ENCODE measurements at places on chromosomes 1 and 21. TPM values are rescaled to one million over a fixed set of nuclear protein-coding genes. Genes with fewer than 3 reads are reported as not detected.
A peak's percentile ranks its signal among the peaks of the same experiment; 100 is the strongest.

The TNFRSF1B gene
- total RNA-seq: 10.7 TPM

The GPR161 gene
- total RNA-seq: 10.1 TPM

The ANGPTL3 gene
- total RNA-seq: not detected

The CD164L2 gene
- 0.21 TPM for total RNA-seq

The INSRR gene
- 0.21 TPM for total RNA-seq

The ATP1A1 gene
- 177 TPM for total RNA-seq

The OVAAL gene
- total RNA-seq: not detected

The NBPF10 gene
- total RNA-seq: 2.9 TPM

GRCh38 chr1:43031316-43032203 is 72.9 kb upstream of the SLC2A1 start:
- DNase-seq: no peak

GRCh38 chr1:173426057-173426456 is 51.1 kb upstream of the PRDX6 start:
- no peak for DNase-seq

DNA sequence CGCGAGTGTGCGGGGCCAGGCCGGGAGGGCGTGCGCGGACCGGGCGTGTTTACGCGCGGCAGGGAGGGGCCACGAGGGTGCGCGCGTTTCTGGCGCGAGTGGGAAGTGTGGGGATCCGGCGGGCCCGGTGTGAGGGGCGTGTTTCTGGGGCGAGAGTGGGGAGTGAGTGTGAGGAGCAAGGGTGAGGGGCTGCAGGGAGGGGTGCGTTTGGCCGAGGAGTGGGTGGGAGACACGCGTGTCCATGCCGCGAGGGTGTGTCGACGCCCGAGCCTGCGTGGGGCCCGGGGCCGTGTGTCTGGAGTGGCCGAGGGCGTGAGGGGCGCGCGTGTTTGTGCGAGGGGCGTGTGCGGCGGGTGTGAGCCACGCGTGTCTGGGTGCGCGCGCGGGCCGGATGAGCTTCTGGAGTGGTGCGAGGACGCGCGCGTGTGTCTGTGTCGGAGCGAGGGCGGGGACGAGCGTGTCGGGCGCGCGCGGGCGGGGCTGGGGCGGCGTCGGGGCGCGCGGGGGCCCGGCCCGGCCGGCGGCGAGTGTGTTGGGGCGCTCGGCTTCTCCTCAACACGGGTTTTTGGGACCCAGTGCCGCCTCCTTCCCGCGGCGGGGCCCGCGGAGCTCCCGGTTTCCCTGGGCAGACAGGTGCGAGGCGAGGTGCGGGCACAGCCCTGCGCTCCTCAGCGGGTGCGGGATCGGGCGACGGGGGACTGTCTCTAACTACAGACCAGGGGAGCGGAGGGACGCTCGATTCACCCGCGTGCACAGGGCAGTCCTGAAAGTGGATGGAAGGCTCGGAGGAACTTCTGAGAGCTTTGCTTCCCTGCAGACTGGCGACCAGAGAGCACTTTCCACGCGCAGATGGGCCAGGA is 65.8 kb upstream of the VAMP3 start:
- no peak for DNase-seq

DNA sequence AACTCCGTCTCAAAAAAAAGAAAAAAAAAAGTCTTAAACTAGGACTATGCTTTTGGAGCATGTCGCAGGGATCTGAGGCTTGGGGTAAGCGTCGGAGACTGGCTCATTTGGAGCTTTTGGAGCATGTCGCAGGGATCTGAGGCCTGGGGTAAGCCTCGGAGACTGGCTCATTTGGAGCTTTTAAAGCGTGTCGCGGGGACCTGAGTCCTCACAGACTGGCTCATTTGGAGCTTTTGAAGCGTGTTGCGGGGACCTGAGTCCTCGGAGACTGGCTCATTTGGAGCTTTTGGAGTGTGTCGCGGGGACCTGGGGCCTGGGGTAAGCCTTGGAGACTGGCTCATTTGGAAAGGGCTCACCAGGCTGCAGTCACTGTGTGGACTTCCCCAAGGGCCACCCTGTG is 13.6 kb upstream of the TSPEAR start:
- DNase-seq: no peak

- no peak for DNase-seq
These were observed 771.1 kb downstream of the BRINP3 start for GRCh38 chr1:189706594-189706993.

GRCh38 chr1:85356130-85356529 is 79.7 kb upstream of the BCL10 start:
- no peak for DNase-seq

DNA sequence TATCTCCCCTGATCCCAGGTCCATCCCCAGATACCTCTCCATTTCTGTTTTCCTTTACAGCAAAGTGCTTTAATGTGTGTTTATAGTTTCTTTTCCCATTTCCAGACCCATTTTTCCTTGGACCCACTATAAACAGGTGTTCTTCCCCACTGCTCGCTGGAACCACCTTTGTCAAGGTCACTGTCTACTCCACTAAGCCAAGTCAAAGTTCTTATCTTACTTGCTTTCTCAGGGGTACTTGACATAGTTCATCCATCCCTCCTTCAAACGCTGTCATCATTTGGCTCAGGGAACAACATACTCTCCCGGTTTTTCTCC is 8.3 kb downstream of the SLAMF1 start:
- no peak for DNase-seq

GRCh38 chr21:45859041-45859761 is 122.4 kb upstream of the COL6A1 start:
- DNase-seq: no peak

- DNase-seq: no peak
These were observed 3.7 kb upstream of the TEKT2 start for GRCh38 chr1:36080236-36080635.

GRCh38 chr21:44333509-44334328 is 5.5 kb downstream of the CFAP410 start:
- DNase-seq: peak; percentile 39

GRCh38 chr1:82225421-82226185 is 424.9 kb downstream of the ADGRL2 start:
- DNase-seq: no peak

- DNase-seq: peak; percentile 11
These were observed 66.8 kb upstream of the RGS7 start for GRCh38 chr1:241423541-241424479.

GRCh38 chr1:220300442-220301121 is 28.3 kb upstream of the RAB3GAP2 start:
- peak; percentile 86 for DNase-seq

DNA sequence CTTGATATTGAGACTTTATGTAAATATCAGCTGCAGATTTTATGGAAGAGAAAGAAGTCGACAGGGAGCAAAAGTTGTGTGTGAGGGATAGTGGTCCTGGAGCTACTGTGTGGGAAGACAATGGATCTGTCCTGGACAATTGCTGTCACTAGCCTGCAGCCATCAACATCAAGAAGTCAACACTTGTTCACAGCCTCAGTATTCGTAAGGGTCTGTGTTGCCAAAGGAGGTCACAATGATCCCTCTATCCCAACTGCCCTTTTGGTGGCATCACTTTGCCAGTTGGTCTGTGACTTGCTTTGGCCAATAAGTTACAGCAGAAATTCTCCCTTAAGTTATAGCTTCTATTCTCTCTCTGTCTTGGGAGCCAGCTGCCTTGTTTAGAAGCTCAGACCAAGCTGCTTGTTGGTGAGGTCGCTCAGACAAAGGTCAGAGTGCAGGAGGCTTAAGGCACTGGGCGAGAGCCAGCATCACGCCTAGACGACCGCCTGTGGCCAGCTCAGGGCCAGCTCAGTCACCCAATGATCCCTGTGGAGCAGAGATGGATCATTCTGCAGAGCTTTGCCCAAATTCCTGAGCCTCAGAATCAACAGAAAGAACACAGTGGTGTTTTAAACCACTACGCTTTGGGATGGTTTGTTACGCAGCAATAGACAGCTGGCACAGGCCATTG is 134.9 kb downstream of the RHOU start:
- DNase-seq: no peak

DNA sequence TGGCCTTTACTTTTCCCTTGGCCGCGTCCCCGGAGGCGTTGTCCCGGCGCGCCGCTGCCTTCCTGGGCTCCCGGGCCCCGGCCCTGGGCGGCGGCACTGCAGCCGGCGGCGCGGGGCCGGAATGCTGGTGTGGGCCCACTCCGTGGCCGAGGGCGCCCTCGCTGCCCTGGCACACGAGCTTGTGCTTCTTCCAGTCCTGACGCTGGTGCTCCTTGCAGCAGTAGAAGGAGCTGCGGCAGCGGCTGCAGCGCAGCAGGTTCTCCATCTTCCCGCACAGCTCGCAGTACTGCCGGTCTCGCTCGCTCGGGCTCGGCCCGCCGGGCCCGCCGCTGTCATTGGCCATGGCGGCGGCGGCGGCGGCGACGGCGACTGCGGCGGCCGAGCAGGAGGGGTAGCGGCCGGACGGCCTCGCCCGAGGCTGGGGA is 529 bp downstream of the EGLN1 start:
- peak; percentile 65 for DNase-seq
